HAP-1 (cell line): ENCODE measurements at places on chromosomes 4 and X.
A peak's percentile ranks its signal among the peaks of the same experiment; 100 is the strongest.

- DNase-seq: peak; percentile 73
These were observed 33.6 kb downstream of the CLCN4 start for GRCh38 chrX:10190367-10190766.

DNA sequence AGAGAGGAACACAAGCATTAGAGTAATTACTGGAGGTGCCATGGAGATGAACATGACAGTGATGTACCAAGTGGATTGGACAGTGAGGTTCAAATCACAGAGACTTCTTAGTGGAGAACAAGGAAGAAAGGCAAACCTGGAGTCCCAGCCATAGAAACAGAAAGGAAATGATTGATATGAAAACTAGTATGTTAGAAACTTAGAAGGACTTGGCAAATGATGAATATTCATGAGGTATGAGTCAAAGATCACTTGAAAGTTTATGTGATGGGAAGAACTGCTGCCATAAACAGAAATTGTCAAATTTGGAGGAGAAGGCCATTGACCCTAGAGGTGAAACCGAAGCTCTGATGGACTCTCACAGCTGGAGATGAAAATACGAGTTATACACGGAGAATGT lies 88.2 kb downstream of the PHOX2B start:
- no peak for DNase-seq

DNA sequence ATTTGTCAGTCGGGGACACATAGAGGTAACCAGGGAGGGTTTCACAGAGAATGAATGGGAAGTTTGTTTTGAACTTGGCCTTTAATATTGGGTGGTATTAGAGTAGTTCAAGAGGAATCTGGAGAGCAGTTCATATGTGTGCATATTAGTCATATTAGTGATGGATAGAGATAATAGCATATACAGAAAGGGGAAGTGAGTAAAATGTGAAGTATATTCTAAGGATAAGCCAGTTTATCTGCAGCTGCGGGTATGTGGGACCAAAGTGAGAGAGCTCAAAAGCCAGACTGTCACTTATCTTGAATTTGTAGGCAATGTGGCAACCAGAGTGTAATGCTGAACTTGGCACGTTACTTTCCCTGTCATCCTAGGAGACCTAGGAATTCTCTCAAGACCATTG lies 169.9 kb downstream of the AFF2 start:
- no peak for DNase-seq

DNA sequence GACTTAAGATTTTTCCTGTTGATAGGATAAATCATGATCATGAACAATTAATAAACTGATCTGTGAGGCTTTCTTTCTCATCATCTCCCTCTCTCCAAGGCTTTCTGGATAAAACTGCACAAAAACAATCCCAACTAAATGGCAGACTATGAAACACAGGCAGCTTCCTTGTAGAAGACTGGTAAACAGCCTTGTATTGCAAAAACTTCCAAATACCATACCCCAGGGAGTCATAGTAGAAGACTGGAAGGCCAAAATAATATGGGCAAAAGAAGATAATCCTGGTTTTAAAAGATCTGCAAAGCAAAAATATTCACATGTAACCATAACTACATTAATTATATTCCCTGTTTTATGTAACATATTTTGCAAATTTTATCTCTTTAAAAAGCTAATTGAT lies 113.0 kb downstream of the ANAPC10 start:
- DNase-seq: no peak

- no peak for DNase-seq
These were observed 1.1 kb downstream of the KLHL15 start for GRCh38 chrX:24025741-24026403.

DNA sequence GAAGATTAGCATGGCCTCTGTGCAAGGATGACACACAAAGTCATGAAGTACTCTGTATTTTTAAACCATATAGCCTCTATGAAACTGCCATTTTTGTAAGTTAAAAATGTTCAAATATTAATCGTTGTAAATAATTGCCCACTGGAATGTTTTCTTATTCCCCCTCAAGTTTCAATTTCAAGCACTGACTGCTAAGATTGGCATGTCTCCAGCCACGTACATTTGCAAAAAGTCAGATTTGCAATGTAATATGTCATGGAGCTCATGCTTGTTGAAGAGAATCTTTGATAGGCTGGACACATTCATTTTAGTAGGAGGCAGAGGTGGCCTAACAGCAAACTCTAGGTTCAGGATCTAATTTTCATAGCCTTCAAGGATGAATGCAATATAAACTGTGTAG lies 124.7 kb downstream of the CBR4 start:
- no peak for DNase-seq

DNA sequence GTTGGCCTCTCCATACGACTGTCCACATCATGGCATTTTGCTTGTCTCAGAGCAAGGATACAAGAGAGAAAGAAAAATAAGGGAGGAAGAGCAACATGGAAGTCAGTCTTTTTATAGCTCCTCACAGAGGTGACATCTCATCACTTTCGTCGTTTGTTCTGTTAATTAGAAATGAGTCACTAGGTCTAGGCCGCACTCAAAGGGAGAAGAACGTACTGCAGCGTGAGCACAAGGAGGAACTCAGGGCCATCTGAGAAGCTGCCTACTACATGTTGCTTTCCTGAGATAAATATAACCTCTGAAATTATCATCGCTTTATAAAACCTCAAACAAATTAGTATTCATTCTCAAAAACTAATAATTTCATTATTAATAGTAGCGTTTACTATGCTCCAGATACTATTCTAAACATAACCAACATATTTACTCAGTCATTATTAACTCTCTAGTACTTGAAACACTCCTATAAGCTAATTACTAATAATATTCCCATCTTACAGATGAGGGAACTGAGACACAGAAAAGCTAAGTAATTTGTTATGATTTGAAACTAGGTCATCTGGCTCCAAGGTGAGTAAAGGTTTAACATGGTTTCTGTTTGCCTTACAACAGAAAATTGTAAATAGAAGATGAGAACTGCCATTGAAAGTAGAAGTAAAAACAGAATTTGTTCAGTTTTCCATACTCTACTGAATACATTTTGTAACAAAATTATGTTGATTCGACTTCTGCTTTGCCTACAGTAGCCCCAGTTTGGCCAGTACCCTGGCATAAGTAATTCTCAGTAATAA lies 213.2 kb upstream of the UGT8 start:
- DNase-seq: no peak

DNA sequence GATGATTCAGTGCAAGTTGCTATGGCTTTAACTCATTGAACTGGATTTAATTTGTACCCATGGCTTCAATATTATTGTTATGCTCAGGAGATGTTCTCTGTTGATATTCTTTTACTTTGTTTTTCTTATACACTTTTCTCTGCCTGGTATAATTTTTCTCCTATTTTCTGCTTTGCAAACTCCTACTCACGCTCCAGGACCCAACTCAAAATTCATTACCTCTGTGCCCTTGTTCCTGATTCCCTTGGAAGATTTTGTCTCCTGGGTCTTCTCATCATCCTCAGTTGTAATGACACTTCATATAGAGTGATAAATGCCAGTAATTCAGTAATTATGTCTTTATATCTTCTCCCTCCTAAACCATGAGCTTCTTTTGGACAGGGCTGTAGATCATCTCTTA lies 259.9 kb upstream of the JADE1 start:
- DNase-seq: no peak

- peak; percentile 65 for DNase-seq
These were observed 20.4 kb downstream of the TMEM131L start for GRCh38 chr4:153486281-153487151.

- DNase-seq: no peak
These were observed 77.1 kb upstream of the ATOH1 start for GRCh38 chr4:93751411-93751810.

- DNase-seq: no peak
These were observed 50.0 kb downstream of the EVC start for GRCh38 chr4:5760936-5761480.

GRCh38 chr4:83240379-83240875 lies 44.2 kb downstream of the COQ2 start:
- no peak for DNase-seq

- no peak for DNase-seq
These were observed 253.2 kb upstream of the CENPE start for GRCh38 chr4:103451341-103451740.

- DNase-seq: no peak
These were observed 244.7 kb upstream of the GK2 start for GRCh38 chr4:79652738-79653137.
